ENCODE measurements at places on chromosomes 11 and 22. TPM values are rescaled to one million over a fixed set of nuclear protein-coding genes. Genes with fewer than 3 reads are reported as not detected.

- H3K4me1 ChIP-seq = no peaks in the 10 kb centered on the region
- DNase-seq = no peak
- H3K36me3 ChIP-seq = peaks cover 7% of the 10 kb centered on the region
- H3K4me3 ChIP-seq = no peak overlapping the region
- no peak overlapping the region for H3K27ac ChIP-seq
These were observed 117.8 kb downstream of the WNT11 start for GRCh38 chr11:76088511-76088910.

The RAG1 gene
- total RNA-seq = 0.21 TPM

The HSPB2 gene
- not detected for total RNA-seq

- no peak overlapping the region for H3K4me3 ChIP-seq
- no peak overlapping the region for H3K27ac ChIP-seq
- H3K27me3 ChIP-seq = no peaks in the 10 kb centered on the region
- H3K36me3 ChIP-seq = peaks cover 24% of the 10 kb centered on the region
- DNase-seq = no peak
- no peaks in the 10 kb centered on the region for H3K4me1 ChIP-seq
These were observed 14.3 kb downstream of the ATG13 start for GRCh38 chr11:46631676-46632075.

GRCh38 chr11:83033972-83034672, 37.6 kb downstream of the RAB30 start:
- H3K4me3 ChIP-seq = no peak overlapping the region
- H3K4me1 ChIP-seq = peaks cover 25% of the 10 kb centered on the region
- no peak overlapping the region for H3K27ac ChIP-seq
- no peak for DNase-seq
- no peaks in the 10 kb centered on the region for H3K27me3 ChIP-seq

The NEFH gene
- 7.5 TPM for total RNA-seq

The CTTN gene
- 33.4 TPM for total RNA-seq

DNA sequence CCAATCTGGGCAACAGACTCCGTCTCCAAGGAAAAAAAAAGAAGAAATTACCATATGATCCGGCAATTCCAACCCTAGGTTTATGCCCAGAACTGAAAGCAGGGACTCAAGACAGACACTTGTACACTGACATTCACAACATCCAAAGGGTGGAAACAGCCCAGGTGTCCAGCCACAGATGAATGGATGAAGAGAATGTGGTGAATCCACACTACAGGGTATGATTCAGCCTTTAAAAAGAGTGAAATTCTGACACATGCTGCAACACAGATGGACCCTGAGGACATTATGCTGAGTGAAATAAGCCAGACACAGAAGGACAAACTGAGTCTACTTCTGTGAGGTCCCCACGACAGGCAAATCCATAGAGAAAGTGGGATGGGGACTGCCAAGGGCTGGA, 43.9 kb downstream of the SGSM3 start:
- DNase-seq = no peak
- peaks cover 58% of the 10 kb centered on the region for H3K36me3 ChIP-seq
- H3K27me3 ChIP-seq = no peaks in the 10 kb centered on the region
- peaks cover 20% of the 10 kb centered on the region for H3K4me1 ChIP-seq

- no peaks in the 10 kb centered on the region for H3K27me3 ChIP-seq
- no peaks in the 10 kb centered on the region for H3K4me1 ChIP-seq
- H3K27ac ChIP-seq = no peak overlapping the region
- H3K4me3 ChIP-seq = no peak overlapping the region
- DNase-seq = no peak
- H3K36me3 ChIP-seq = no peaks in the 10 kb centered on the region
These were observed 1052.0 kb downstream of the TBC1D22A start for GRCh38 chr22:47814474-47814873.

The C11orf21 gene
- 3.4 TPM for total RNA-seq

DNA sequence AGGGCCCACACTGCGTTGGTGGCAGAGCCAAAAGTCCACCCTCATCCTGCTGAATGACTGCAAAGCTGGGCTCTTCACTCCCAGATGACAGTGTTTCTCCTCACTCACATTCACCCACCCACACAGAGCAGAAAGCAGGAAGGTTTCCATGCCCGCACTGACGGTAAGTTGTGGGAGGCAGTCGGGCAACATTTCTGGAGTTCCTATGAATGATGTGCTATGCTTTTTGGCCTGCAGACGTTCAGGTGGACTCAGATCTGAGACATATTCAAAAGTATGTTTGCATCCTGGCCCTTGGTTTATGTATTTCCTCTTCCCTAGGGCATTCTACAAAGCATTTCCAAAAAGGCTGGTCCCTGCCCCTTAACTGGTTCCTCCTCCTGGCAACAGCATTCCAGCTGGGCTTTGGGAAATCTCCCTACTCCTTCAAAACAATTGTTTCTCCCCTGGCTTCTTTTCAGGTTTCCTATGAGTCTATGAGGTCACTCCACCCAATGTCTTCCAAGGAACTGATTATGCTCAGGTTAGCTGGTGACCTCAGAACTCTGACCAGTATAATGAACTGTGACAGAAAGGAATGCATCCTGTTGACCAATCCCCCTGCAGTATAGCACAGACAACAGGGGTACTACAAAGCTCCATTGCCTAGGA, 36.4 kb downstream of the PACSIN2 start:
- H3K36me3 ChIP-seq = no peaks in the 10 kb centered on the region
- H3K27ac ChIP-seq = no peak overlapping the region
- DNase-seq = no peak
- peaks cover 8% of the 10 kb centered on the region for H3K4me1 ChIP-seq

- H3K4me3 ChIP-seq = no peak overlapping the region
- H3K27me3 ChIP-seq = peaks cover 4% of the 10 kb centered on the region
- no peak overlapping the region for H3K27ac ChIP-seq
- no peaks in the 10 kb centered on the region for H3K4me1 ChIP-seq
These were observed 51.7 kb upstream of the RCN1 start for GRCh38 chr11:32039149-32039548.

The FAM180B gene
- 0.25 TPM for total RNA-seq

The OR4C12 gene
- total RNA-seq = not detected

GRCh38 chr11:122170815-122171475, 54.9 kb upstream of the BLID start:
- no peaks in the 10 kb centered on the region for H3K27me3 ChIP-seq
- H3K27ac ChIP-seq = no peak overlapping the region
- no peaks in the 10 kb centered on the region for H3K36me3 ChIP-seq
- H3K4me1 ChIP-seq = peaks cover 5% of the 10 kb centered on the region
- DNase-seq = no peak

GRCh38 chr11:102385085-102386007, 38.3 kb downstream of the BIRC2 start:
- DNase-seq = no peak
- no peaks in the 10 kb centered on the region for H3K27me3 ChIP-seq
- H3K4me3 ChIP-seq = no peak overlapping the region
- no peak overlapping the region for H3K27ac ChIP-seq
- H3K4me1 ChIP-seq = peaks cover 7% of the 10 kb centered on the region
- peaks cover 55% of the 10 kb centered on the region for H3K36me3 ChIP-seq

DNA sequence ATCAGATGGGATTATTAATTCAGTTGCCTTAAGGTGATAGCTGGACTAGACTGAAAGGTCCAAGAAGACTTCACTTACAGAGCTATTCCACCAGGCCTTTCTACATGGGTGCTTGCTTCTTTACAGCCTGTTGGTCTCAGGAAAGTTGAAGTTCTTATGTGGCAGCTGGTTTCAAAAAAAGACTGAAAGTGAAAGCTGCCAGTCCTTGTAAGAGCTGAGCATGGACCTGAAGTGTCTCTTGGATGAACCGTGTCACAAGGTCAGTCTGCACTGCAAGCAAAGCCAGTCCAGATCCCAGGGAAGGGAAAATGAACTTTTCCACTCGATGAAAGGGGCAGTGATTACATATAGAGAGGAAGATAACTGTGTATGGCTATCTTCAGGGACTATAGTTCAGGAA, 201.5 kb upstream of the LUZP2 start:
- no peak overlapping the region for H3K27ac ChIP-seq
- DNase-seq = no peak
- no peaks in the 10 kb centered on the region for H3K27me3 ChIP-seq

The GRAP2 gene
- total RNA-seq = 44.1 TPM

DNA sequence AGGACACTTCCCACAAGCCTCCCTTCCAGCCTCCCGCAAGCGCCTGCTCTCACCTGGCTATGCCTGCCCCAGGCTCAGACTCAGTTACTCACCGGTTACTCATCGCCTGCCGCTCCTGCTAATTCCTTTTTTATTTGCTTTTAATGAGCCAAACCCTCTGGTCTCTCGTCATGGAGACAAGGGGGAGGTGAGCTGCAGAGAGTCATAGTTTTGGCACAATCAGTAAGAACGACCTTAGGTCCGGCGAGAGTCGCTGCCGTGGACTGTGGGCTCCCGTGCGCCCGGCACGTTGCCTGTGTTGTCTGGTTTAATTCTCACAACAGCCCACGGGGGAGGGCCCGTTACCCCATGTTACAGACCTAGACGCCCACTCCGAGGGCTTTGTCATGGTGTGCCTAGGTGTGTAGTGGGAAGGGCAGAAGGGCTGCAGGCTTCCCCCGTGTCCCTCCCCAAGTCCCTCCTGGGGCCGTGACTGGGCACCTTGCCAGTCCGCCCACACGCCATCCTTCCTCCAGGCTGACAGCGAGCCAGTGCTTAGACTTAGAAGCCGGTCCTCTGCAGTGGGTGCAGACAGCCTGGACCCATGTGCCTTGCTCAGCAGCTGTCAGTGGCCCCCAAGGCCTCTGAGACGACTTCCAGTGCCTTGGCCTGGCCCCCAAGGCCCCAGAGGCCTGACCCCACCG, 42.2 kb downstream of the WNT7B start:
- no peak overlapping the region for H3K4me3 ChIP-seq
- no peak overlapping the region for H3K27ac ChIP-seq
- H3K27me3 ChIP-seq = no peaks in the 10 kb centered on the region

DNA sequence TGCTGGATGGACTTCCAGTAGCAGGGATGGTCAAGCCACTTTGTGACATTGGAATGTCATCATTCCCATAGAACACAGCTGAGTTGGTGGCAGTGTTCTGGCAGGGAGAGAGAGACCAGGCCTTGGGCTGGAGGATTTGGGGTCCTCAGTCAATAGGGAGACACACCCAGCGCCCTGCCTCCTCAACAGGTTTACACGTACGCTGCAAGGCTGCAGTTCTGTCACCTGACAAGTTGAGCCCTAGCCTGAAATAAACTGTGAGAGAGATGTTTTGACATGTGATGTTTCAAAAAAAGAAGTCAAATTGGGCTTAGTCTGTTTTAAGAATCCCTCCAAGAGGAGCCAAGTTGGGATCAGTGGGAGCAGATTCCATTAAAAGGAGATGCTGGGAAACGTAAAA, 42.9 kb upstream of the CRYBB3 start:
- no peak for DNase-seq
- H3K27ac ChIP-seq = no peak overlapping the region

GRCh38 chr11:57896361-57897145, 127.1 kb upstream of the OR9Q1 start:
- no peaks in the 10 kb centered on the region for H3K36me3 ChIP-seq
- H3K27me3 ChIP-seq = peaks cover 3% of the 10 kb centered on the region
- peaks cover 2% of the 10 kb centered on the region for H3K4me1 ChIP-seq
- DNase-seq = no peak
- H3K27ac ChIP-seq = no peak overlapping the region

DNA sequence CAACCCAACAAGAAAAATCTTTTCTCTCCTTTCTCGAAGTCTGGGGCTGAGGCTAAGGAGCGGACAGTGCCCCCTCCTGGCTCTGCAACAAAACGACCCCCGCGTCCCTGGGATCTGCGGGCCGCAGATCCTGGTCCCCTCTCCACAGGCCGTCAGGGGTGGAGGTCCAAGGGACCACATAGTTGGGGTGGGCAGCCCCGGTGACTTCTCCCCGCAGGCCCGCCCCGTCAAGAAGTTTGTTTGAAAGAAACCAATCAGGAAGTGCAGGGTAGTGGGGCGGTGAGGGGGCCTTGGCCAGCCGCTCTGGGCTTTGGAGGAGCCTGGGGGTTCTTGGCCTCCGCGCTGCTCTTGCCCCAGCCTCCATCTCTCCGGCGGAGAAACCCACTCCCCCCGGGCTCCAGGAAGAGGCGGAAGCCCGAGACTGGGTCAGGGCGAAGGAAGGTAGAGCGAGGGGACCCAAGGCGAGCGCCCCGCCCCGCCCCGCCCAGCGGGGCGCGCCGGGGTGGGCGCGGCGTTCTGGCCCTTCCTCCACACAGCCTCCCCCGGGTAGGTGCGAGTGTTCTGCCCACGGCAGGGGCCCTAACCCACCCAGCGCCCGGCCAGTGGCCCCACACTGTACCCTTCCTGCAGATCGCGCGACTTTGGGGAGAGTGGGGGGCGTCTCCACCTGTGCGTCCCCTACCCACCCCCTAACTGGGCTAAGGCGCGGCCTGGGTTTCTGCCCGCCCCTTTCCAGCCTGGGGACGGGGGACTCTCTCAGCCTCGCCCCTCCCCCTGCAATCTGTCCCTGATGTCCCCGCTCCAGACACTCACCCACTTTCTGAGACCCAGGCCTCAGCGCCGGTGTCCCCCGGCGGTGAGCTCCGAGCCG, 1.3 kb downstream of the TP53I11 start:
- DNase-seq = no peak
- no peaks in the 10 kb centered on the region for H3K36me3 ChIP-seq
- H3K27me3 ChIP-seq = peaks cover 32% of the 10 kb centered on the region
- H3K4me3 ChIP-seq = peak overlapping the region; percentile 51
- H3K27ac ChIP-seq = no peak overlapping the region

Data from activated T-helper 2 cell treated with anti-CD3 and anti-CD28 coated beads, Interferon-gamma antibody, Interleukin-2, Interleukin-4, amounts not matched to agents 10 μg/mL and 5 μg/mL and 100 μg/mL, durations not matched to agents 14 hours and 24 hours and 36 hours (primary cell).